ENCODE measurements at places on chromosomes 4 and X.
A peak's percentile ranks its signal among the peaks of the same experiment; 100 is the strongest.

DNA sequence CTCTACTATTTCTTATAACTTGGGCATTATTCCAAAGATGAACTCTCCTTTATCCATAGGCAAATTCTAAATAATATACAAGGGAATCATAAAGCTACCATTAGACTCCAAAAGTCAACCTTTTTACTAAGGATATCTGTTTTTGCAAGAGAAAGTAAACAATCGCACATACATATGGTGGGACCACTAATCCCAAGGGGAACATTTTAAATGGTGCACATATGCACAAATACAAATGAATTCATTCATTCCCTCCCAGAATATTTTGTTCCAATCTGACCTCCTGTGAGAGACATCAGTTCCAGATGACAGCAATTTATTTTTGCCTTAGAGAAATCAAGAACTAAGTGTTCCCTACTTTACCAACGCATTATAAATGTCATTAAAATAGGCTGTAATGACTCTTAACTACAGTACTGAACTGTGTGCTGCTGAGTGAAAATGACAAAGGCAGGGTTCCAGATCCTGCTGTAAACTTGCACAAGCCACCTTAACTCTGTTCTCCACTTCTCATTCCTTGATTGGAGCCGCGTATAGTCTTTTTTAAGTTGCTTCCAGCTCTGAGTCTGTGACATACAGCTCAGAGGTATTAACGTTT, 2.0 kb downstream of the DHX15 start:
- DNase-seq: no peak

DNA sequence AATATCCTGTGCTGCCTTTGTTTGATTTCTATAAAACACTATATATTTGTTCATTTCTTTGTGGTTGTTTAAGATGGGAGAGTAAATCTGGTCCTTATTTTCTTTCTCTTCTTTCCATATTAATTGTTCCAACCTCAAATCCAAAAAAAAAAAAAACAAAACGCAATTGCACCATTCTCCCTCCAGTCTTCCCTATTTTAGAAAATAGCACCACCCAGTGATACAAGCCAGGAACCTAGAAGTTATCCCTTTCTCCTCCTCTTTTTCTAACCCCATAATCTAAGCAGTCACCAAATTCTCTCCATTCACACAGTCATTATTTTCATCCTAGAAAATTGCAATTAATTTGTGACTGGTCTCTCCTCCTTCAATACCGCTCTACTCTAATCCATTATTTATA, 107.8 kb downstream of the GABRA3 start:
- no peak for DNase-seq

DNA sequence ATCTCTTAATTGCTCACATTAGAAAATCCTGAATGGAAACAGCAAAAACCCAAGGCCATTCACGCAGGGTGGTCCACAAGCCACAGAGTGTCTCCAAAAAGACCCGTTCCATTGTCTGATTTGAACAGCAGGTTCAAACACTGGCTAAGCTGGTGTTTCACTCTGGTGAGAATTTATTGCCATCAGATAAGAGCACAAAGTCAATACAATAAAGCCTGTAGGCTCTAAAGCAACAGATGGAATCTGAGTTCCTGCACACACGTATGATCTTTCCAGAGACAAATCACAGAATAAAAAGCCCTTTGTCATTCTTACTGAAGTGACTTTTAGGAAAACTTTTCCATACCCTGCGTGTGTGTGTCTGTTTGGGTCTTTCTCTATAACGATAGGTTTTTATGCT, 5.1 kb upstream of the SFRP2 start:
- DNase-seq: peak; percentile 35

- no peak for DNase-seq
Observed at GRCh38 chr4:147361726-147362125, 119.2 kb upstream of the EDNRA start.

GRCh38 chr4:165839615-165840333, 33.3 kb upstream of the TLL1 start:
- no peak for DNase-seq

DNA sequence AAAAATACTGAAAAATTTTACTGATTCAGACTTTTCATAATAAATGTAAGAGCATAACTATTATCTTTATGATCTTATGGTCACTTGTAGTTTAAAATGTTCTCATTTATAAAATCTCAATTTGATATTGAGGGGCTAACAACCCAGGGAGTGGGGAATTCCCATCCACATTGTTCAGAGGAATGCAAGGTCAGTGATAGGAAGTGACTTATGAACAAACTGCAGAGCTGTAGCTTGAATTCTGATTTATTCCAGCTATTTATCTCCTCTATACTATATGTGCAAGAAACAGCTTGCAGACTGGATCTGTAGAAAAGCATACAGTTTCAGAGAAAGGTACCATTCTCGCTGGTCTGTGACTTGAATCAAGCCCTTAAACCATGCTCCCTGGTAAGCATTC, 61.6 kb downstream of the SEC24D start:
- no peak for DNase-seq

DNA sequence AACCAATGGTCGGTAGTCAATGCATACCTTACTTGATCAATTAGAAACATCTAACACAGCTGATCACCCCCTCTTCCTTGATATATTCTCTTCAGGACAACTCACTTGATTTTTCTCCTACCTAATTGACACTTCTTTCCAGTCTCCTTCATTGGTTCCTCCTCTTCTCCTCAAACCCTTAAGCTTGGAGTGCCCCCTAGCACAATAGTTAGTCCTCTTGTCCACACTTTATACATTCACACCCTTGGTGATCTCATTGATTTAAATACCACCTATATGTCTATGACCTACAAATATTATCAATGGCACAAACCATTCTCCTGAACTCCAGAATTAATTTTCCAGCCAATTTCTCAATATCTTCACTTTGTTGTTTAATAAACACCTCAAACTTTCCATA, 724.0 kb downstream of the ADGRL3 start:
- DNase-seq: no peak

DNA sequence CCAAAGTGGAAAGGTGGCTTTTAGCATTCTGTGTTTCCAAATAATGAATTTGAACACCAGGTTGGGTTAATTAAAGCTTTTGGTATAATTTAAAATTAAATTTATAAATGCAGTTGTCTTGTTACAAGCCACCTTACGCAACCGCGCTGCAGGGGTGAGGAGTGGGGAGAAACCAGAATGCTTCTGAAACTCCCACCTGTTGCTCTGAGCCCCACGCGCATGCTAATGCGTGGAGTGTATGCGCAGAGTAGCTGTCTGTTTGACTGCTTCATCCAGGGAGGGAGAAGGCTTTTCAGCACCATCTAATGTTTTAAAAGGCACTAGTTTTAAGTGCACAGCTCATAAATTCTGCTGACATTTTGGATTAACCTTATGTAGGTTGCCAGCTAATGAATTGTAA, 12.5 kb downstream of the OGT start:
- no peak for DNase-seq

GRCh38 chr4:26257850-26258249, 63.0 kb upstream of the RBPJ start:
- DNase-seq: no peak

- no peak for DNase-seq
Observed at GRCh38 chr4:22090661-22091351, 142.2 kb upstream of the KCNIP4 start.

DNA sequence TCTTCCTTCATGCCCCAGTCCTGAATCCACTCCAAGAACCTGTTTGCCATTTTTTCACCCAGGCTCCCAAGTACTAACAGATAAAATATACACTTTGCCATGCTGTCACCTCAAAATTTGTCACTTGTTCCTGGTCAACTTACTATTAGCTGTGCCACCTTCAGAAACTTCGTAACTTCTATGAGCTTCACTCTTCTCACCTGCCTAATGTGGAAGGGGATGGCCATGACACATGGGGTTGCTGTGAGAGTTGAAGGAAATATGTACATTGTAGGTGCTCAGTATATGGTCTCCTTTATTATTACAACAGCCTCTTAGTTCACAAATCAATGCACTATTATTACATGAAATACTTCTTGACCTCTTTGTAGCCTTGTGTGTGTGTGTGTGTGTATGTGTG, 10.4 kb downstream of the TMSB4X start:
- DNase-seq: no peak

DNA sequence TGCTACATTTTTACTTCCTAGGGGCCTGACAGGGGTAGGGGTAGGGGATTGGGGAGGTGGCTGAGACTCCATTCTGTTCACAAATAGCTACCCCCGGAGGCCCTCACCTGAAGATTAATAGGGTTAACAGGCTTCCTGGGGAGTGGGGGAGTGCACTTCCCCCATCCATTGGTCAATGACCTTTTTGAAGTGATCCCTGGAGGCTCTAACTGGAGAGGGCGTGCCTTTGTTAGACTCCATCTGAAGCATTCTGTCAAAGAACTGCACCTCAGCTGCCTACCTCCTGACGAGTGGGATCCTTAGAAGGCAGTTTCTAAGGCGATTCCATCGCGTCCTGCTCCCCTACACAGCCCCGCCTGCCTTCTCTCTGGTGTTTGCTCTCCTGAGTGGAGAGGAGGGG, 10.0 kb upstream of the MTM1 start:
- no peak for DNase-seq

DNA sequence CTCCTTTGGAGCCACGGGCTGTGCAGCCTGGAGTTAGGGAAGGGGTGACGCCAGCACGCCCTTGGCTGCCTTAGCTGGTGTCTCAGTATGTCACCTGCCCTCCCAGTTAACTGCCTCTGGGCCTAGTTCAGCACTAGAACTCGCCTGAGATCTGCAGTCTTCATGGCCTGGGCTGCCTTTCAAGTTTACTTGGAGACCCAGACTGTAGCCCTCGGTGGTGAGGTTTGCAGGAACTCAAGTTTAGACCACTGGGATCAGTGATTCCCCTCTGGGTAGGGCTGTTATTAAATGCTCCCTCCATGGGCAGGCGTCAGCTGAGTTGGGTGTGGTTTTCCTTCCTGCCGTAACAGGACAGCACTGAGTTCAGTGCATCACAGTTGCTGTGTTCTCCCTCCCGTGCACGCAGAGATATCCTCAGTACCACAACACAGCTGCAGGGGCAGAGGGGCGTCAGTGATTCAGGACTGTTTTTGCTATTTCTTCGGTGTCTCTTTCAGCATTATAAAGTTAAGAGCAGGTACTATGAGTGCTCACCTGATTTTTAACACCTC, 30.5 kb downstream of the PLAC8 start:
- no peak for DNase-seq

DNA sequence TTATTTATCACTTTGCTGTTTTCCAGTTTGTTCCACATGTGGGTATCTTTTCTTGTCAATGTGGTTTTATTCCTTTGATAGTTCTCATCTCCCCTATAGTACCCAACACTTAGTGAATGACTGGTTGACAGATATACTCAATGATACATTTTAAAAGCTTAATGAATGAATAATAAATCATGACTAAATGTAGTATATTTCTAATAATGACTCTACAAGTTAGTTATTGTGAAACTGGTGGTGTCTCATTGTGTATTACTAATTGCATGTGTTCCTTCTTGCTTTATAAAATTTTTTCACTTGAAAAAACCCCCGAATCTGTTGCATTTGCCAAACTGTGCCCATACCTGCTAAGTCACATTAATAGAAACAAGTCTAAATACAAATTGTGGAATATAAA, 95.4 kb downstream of the MBNL3 start:
- DNase-seq: no peak

DNA sequence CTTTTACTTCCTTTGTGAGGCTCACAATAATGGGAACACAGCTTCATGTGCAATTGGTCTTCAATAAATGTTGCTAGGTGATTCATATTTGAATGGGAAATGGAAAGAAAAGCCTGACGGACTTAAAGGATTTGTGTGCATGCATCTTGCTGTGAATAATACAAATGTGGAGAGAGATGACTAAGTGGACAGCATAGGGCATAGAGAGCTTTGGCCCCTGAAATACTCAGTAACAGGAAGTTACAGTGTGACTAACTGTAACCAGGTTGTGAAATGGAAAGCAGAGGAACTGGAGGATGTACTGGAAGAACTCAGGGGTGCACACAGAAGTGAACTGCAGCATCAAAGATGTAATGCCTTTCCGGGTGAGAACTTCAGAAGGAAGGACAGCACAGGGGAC, 206.7 kb downstream of the MGST2 start:
- DNase-seq: peak; percentile 16

DNA sequence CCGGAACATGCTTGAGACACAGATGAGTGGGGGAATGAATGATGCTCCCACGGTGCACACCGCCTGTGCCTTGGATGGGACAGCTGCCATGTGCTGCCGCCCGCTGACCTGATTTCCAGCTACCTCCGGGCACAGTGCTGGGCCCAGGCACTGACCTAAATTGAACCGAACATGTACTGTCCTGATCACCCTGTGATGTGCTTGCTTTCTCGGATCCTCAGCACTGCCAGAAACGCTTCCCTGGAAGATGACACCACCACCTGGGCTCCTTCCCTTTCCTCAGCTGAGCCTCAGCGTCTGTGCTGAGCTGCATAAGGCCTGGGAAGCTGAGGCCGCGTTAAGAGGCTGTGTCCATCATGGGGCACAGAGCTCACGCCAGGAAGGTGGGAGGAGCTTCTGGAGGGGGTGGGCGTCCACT, 39.3 kb upstream of the MXD4 start:
- no peak for DNase-seq

GRCh38 chrX:42176789-42177188, 253.4 kb upstream of the CASK start:
- DNase-seq: no peak

DNA sequence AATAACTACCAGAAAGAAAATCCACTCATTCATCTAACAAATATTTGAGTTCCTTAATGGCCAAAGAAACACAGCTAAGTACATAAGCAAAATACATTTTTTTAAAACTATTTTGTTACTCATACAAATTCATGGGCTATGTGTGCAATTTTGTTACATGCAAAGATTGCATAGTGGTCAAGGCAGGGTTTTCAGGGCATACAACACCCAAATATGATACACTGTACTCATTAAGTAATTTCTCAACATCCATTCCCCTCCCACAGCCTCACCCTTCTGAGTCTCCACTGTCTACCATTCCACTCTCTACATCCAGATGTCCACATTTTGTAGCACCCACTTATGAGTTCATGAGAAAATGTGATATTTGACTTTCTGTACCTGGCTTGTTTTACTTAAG, 58.2 kb downstream of the BRWD3 start:
- DNase-seq: no peak

DNA sequence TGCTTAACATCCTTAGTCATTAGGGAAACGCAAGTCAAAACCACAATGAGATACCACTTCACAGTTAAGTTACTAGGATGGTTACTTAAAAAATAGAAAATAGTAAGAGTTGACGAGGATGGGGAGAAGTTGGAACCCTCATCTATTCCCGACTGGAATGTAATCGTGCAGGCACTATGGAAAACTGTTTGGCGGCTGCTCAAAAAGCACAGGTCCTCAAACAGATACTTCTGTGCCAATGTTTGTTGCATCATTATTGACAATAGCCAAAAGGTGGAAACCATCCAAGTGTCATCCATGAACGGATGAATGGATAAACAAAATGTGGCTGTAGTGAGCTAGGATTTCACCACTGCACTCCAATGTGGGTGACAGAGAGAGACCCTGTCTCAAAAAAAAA, 11.7 kb downstream of the CTAG1B start:
- no peak for DNase-seq

DNA sequence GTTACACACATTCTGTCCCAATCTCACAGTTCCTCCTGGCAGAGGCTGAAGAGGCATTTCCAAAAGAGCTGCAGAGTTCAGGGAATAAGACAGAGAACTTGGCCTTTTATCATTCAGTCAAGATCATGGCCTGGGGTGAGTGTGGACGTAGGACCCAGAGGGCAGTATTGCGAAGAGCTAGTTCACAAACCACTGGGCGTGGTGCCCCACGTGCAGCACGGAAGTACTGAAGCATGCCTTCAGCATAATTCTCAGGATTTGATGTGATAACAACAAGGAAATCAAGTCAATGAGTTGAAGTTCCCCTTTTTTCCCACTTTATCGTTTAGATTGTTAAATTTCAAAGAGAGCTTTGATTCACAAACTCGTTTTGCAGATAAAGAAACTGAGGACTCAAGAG, 117.7 kb downstream of the RELL1 start:
- no peak for DNase-seq
